ENCODE measurements at places on chromosomes 6 and 20.

GRCh38 chr6:4910037-4910760, 93.6 kb downstream of the RPP40 start:
- no peak for DNase-seq

DNA sequence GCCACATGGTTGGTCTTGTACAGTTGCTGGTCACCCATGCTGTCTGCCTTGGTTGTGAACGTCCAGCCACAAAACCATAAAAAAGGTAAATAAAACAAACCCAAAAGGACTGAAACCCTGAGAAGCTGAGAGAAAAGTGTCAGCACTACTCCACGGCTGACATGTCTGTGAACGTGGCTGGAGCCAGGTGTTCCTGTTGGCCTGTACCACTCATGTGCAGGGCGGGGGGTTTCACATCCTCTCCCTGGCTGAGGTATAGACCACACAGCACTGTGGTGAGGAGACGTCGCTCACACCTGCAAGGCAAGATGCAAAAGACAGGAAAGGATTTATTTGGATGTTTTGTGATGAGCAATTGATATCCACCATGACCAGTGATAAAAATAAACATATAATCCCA, 51.9 kb upstream of the MRPS10 start:
- no peak for DNase-seq

DNA sequence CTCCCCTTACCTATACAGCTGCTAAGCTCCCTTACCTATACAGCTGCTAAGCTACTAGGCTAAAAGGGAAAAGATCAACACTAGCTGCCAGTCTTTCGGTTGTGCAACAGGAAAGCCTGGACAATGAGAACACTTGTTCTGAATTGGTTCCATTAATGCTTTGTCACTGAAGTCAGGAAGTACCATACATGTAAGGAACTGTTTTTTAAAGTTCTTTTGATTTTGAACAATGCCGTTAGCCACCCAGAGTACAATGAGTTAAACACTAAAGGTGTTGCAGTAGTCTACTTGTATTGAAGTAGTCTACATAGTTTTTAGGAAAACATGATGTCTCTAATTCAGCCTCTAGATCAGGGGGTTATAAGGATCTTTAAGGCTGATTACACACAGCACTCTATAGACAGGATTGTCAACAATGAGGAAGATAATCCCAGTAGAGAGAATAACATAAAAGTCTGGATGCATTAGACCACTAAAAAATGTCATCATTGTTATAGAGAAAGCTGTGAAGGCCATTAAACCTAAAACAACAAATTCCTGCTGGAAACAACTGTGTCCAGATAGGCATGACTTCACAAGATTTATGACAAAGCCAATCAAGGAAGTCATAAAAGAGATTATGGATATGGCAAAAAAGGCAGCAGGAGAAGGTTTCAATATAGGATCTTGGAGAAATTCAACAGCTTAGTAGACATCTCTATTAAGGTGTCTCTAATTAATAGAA, 306.3 kb downstream of the PHF3 start:
- DNase-seq: no peak

DNA sequence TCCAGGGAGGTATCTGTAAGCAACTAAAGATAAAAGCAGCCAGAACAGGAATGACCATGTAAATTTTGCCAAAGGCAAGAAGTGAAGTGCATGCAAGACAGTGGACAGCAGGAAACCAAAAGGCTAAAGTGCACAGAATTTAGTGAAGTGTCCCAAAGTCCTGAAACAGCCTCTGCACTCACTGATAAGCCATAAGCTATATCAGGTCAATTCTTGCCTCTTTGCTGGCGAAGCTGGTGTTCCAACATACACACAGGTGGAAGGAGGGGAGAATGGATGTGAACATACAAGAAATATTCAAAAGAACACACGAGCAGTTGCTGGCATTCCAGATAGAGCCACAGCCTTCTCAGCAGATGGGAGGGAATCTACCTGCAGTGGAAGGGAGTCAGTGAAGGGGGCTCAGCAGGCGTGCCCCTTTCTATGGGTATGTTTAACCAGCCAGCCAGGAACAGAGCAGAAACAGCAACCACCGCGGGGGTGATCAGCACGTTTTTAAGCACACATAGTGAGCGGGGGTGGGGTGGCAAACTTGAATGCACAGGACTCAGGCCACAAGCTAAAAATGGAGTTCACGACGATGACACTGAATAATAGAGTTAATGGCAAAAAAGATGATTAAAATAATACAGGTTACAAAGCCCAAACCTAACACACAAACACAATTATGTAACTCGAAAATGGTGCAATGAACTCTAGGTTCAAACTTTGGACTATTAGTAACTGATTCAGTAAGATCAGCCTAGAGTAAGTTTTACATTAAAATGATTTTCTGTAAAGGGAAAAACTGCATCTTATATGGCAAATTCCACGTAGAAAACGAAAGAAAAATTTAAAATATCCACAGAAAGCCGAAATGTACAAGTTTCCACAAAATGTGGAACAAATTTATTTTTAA, 1.2 kb downstream of the ECI2 start:
- DNase-seq: no peak

DNA sequence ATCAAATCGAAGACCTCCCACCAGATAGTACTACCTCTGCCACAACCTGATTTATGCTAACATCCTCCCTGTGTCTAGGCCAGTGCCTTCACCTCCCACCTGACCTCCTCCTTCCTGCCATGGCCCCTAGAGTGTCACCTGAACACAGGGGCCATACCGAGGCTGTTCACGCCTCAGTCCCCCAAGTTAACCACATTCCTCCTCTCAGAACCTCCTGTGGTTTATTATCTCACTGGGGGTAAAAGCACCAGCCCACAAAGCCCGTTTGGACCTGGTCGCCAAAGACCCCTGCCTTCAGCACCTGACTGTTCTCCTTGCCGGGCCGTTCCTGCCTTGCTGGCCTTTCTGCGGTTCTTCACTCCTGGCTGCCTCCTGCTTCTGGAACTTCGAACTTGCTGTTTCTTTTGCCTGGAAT, 13.7 kb downstream of the MAS1 start:
- DNase-seq: no peak

DNA sequence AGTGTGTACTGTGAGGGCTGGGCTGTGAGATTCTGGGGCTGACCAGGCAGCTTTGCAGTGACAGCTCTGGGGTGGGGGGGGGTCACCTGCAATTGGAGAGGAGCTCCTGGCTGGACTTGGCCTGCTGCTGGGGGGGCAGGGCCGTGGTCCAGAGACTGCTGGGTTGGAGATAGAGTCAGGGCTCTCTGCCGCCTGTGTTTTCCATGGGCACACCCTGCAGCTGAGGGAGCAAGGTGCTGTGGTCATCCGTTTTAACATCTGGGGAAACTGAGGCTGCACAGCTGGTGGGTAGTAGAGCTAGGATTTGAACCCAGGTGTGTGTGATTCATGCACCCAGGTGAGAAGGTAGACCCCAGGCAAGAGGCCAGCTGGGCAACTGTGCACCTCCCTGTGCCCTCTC, 7.3 kb downstream of the DLGAP4 start:
- DNase-seq: no peak

- DNase-seq: no peak
These were observed 67.1 kb downstream of the EDN1 start for GRCh38 chr6:12356983-12357972.

DNA sequence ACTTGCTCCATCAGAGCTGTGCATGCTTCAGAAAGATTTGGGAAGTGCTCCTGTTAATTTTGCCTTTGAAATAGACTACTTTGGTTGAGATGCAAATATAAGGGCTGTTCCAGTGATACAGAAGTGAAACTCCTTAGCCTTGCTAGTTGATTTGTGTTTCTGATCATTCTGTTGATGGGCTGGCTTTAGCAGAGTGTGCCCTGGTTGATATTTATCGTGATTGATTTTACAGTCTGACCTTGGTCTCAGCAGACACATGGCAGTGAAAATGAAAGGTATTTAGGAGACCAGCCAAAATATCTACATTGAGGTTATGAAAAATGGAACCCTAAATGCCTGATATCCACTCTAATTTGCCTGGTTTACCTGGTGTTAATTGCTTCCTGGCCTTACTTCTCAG, 122.1 kb upstream of the CEP162 start:
- no peak for DNase-seq

DNA sequence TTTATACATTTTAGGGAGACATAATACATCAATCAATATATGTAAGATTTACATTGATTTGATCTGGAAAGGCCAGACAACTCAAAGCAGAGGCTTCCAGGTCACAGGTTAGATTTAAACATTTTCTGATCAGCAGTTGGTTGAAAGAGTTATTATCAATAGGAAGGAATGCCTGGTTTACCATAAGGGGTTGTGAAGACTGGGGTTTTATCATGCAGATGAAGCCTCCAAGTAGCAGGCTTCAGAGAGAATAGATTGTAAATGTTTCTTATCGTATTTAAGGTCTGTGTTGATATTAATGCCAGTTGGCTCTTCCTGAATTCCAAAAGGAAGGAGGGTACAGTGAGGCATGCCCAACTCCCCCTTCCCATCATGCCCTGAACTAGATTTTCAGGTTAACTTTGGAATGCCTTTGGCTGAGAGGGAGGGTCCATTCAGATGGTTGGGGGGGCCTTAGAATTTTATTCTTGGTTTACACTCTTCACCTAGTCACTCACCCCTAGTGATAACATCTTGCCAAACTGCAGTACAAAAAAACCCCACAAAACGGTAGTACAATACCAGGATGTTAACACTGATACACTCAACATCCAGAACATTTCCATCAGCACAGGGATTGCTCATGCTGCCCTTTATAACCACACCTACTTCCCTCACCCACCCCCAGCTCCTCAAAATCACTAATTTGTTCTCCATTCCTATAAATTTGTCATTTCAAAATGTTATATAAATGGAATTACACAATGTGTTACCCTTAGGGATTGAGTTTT, 259.6 kb upstream of the PLN start:
- no peak for DNase-seq

- DNase-seq: no peak
These were observed 133.7 kb upstream of the SLC24A3 start for GRCh38 chr20:19078448-19079373.

- peak; percentile 12 for DNase-seq
These were observed 62.6 kb downstream of the GINS1 start for GRCh38 chr20:25470045-25470444.

- no peak for DNase-seq
These were observed 128.3 kb downstream of the UTRN start for GRCh38 chr6:144413418-144413817.

DNA sequence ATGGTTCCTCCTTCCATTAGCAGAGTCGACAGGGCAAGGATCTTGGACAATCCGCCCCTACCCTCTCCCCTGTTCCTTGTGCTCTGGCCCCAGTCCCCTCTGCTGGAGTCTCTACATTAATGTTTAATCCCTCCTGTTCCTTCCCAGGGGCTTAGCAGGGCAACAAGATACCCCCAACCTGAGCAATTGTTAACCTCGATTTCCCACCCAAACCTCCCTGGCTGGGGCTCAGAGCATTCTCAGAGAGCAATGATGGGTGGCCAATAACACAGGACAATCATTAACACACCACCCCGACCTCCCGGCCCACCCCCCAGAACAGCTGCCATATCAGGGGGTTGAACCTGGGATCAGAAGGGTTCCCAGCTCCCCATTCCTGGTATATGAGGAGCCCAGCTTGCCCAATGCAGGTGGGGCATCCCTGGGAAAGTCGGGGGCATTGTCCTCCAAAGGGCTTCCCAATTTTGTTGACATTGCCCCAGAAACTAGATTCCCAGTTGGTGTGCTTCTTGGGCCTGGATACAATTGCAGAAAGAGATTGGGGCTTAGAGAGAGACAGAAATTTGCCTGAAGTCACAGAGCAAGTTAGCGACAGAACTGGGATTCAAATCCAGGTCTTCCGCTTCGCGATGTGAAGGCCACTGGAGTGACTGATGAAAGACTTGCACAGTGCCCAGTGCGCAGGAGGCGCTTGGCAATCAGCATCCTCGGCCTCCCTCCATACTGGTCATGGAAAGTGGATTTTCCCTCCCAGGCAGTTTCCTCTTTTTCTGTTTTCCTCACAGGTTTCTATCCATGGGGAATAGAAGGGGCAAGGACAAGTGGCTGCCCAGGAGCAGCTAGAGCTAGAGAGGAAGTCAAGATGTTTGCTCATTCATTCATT, 59.6 kb upstream of the TTPAL start:
- no peak for DNase-seq

GRCh38 chr6:57262488-57262887, 40.4 kb upstream of the RAB23 start:
- no peak for DNase-seq
